ENCODE measurements at places on chromosomes 1 and 21.
A peak's percentile ranks its signal among the peaks of the same experiment; 100 is the strongest.

GRCh38 chr1:41093826-41094225 is 72.3 kb upstream of the SLFNL1 start:
- peak; percentile 59 for DNase-seq

DNA sequence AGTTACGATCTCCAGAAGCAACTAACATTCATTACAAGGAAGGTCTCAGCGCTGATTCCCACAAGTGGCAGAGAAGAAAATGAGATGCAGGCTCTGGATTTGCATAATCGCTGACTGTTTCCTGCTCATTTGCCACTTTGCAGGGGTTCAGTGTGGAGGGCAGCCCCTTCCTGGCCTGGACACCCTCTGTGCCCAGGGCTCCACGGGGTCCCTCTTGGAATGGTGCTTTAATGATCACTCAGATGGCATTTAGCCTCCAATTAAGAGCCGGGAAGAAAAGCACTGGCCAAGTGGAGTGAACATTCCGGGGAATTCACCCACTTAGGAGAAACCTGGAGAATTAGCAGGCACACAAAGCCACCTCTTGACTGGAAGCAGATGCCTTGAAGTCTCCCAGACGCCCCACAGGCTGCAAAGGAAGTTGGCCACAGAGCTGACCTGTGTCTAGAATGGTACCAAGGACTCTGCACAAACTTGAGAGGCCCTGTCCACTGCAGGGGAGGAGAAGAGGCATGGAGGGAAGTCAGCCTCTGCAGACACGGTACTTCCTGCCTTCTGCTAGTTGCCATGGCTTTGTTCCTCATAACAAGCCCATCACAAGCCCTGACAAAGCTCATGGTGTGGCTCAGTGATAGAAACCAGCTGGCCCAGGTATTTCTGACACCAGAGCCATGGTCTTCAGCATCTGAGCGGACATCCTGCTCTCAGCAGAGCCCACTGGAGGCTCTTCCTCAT is 157.2 kb downstream of the KAZN start:
- DNase-seq: no peak

DNA sequence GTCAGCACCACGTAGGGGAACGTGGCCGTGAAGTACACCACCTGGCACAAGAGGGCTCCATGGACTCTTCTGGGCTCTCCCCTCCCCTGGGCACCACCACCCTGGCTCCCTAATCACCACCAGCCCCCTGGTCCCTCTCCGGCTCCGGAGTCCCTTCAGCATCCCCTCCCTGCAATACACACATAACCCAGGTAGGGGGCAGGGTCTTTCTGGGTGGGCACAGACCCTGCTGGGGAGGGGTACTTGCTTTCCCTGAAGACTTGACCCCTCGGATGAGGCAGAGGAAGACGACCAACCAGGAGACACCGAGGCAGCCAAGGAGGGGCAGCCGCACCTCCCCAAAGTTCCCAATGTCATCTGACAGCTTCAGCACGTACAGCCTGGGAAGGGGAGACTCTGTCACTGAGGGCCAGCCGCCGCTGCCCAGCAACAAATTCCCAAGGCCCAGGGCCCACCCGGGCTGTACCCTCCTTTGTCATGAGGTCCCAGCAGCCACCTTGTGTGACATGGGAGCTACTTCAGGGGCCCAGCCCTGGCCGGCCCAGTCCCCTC is 11.3 kb downstream of the CCDC24 start:
- no peak for DNase-seq

DNA sequence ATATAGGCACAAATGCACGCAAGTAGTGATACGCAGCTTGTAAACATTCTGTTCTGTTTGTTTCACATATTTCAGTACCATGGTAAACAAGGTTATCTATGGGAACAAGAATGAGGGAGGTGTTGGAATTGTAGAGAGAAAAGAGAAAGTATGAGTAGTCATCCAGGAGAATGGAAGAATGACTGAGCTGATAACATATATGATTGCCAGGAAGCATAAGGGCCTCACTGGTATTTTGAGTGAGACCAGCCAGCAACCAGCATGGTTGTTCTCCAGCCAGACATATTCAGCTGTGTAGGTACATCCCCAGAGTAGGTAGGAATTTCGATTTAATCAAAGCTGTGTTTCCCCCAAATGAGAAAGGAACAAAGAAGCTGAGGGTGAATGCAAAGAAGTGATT is 58.9 kb upstream of the ARTN start:
- no peak for DNase-seq

DNA sequence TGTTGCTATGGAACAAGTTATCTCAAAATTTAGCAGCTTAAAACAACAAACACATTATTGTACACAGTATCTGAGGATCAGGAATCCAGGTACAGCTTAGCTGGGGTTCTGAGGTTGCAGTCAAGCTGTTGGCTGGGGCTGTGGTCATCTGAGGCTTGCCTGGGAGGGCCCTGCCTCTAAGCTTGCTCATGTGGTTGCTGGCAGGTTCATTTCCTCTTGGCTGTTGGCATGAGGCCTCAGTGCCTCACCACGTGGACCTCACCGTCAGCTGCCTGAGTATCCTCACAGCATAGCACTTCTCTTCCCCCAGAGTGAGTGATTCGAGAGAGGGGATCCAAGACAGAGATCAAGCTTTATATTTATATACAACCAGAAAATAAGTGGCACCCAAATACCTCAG is 18.6 kb downstream of the NTPCR start:
- peak; percentile 85 for DNase-seq

GRCh38 chr1:231776010-231776756 is 149.6 kb downstream of the DISC1 start:
- DNase-seq: peak; percentile 94

GRCh38 chr1:234776876-234777855 is 167.2 kb upstream of the IRF2BP2 start:
- DNase-seq: no peak

GRCh38 chr21:42491328-42491727 is 4.7 kb downstream of the RSPH1 start:
- DNase-seq: no peak

DNA sequence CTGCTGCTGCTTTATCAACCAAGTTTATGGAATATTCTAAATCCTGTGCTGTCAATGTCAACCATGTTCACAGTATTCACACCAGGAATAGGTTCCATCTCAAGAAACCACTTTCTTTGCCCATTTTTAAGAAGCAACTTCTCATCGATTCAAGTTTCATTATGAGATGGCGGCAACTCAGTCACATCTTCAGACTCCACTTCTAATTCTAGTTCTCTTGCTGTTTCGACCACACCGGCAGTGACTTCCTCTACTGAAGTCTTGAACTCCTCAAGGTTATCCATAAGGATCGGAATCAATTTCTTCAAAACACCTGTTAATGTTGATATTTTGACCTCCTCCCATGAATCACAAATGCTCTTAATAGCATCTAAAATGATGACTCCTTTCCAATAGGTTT is 39.7 kb upstream of the IFNLR1 start:
- no peak for DNase-seq

- no peak for DNase-seq
Measured at GRCh38 chr1:232634096-232634495, 4.2 kb upstream of the SIPA1L2 start.

DNA sequence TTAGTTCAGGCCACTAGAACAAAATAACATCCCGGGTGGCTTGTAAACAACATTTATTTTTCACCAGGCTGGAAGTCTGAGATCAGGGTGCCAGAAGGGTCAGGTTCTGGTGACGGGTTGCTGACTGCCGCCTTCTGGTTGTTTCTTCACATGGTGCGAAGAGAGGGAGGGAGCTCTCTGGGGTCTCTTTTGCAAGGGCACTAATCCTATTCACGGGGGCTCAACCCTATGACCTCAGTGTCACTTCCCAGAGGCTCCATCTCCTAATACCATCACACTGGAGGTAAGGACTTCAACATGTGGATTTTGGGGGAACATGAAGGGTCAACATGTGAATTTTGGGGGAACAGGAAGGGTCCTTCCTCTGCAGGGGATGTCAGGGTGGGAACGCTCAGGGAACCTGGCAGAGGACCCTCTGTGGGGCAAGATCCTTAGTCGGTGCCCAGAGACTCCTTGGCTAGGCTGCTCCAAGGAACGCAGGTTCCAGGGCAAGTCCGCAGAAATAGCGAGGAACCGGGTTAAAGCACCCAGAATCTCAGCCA is 8.7 kb upstream of the C2CD2 start:
- no peak for DNase-seq

- peak; percentile 19 for DNase-seq
Measured at GRCh38 chr1:37682334-37682987, 9.9 kb upstream of the CDCA8 start.

GRCh38 chr1:193265716-193266115 is 79.3 kb upstream of the B3GALT2 start:
- DNase-seq: no peak

GRCh38 chr1:197924516-197925123 is 7.4 kb downstream of the LHX9 start:
- peak; percentile 26 for DNase-seq

- no peak for DNase-seq
Measured at GRCh38 chr1:116493484-116494352, 77.1 kb downstream of the CD58 start.

GRCh38 chr1:147577033-147577773 is 35.9 kb downstream of the BCL9 start:
- no peak for DNase-seq

DNA sequence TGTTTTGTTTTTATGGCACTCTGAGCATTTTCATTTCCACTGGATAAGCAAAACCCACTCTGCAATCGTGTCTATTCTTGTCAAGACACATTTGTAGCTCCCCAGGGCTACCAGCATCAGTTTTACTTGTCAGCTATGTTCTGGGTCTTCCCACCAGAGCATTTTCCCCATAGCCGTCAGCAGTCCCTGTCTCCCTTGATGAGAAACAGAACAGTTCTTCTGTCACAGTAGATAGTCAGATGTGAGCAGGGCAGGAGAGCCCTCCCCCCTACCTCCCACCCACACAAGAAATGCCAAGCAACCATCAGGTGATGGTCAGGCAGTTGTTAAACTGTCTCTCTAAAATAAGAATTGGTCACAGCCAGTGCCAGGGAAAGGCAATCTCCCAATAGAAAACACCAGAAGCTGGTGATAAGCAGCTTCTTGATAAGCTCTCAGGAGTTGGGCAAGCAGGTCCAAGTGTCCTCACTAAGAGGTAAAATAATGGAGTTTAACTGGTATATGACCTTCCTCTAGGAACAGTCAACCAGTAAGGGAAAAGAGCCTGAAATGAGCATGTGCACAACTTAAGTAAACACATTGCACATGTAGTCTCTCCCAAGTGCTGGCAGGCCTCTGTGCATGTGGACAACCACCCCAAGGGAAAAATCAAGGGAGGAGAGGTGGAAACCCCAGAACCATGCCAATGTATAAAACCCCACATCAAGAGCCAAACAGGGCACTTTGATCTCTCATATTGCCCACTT is 208.2 kb downstream of the S1PR1 start:
- DNase-seq: no peak

GRCh38 chr1:76141929-76142328 is 67.4 kb downstream of the ST6GALNAC3 start:
- DNase-seq: no peak

DNA sequence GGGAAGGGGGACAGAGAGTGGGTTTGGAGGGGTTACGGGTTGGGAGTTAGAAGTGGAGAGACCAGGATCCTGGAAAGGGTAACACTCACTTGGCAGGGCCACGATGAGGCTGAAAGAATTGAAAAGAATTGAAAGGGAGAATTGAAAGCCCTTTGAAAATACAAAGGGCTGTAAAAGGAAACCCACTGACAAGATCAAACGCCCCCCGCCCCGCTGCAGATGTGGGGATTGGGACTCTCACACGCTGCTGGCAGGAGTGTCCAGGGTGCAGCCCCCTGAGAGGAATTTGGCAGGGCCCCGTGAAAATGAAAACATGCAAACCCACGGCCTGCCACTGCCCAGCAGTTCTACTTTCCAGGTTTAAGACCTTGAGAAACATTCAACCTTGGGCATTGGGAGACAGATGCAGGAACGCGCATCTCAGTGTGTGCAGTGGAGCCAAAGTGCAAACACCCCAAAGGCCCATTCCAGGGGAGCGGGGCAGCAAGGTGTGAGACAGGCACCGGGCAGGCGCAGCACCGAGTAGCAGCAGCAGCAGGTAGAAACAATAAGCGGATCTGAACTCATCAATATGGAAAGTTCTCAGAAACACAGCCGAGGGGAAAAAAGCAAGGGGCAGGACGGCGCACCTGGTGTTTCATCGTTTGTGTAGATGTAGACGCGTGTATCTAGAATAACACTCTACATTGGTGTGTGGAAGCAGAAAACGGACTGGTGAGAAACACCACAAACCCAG is 8.3 kb upstream of the TNFRSF1B start:
- DNase-seq: no peak

DNA sequence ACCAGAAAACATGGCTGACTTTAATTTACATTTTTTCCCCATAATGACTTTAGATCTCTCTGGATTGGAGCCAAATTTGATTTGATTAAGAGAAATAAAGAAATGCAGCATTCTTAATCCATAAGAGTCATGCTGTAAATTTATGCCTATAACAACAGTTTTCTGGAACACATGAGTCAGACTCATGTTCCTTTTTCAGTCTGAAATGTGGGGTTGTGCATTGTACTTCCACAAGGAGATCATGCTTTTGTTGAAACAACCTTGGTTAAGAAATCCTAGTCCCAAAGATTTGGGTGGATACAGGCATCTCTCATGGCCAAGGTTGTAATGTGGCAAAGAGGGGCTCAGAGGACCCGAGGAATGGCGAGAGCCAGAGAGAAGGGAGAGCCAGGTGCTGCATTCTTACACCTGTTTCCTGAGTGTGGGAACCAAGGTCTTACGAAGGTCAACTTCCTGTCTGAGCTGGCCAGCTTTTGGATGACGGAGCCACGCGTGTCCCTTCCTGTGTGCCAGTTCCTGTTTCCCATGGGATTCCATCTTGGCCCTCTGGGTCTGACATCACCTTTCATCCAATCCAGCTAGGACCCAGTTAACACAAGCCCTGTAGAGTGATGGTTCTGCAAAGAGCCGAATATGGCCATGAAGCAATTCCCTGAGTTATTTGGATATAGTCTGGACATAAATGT is 23.1 kb downstream of the CLDN14 start:
- DNase-seq: no peak

DNA sequence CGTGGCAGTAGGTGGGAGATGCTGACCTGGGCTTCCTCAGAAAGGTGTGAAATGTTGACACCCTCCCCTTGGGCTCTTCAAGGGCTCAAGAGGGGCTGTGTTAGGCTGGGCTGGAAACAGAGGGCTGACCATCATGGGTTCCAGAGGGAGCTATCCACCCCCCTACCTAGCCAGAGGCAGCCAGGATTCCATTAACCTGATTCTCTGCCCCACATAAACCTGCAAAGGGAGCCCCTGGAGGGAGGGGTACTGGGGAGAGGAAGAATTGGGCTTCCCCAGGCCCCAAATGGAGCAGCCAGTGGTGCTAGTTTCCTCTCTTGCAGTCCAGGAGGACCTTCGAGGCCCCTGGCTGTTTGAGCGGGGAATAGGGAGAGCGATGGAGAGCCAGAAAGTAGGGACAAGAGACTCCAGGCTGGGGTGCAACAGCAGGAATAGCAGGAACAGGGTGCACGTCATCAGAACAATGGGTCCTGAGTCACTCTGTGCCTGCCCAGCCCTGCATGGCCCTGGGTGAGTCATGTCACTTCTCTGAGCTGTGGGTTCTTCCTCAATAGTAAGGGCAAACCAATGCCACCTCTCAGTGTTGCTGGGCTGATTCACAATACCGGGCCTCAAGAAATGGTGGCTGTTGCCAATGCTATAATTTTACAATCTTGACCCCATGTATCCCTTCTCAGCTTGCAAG is 121.2 kb downstream of the EPHB2 start:
- DNase-seq: peak; percentile 94

All from astrocyte (in vitro differentiated cells and primary cell).